Fibroblast of skin of back (primary cell): ENCODE measurements at places on chromosomes 16 and 17.

- peak; percentile 83 for DNase-seq
These were observed 5.6 kb downstream of the ZNF598 start for GRCh38 chr16:2003827-2004641.

DNA sequence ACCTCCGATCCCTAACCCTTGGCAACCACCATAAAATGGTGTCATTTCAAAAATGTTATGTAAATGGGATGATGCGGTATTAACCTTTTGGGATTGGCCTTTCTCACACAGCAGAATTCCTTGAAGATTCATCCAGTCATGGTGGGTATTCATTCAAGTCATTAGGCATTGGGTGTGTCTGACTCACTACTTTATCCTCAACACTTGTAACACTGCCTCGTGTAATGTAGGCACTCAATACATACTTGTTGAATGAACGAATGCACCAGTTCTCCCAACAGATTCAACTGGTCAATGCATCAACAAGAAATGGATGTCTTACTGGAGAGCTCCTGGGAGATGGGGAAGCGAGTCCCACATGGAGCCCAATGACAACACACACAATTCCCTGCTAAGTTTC is 21.8 kb upstream of the GAN start:
- DNase-seq, result no peak

- no peak for DNase-seq
These were observed 6.3 kb downstream of the KRT24 start for GRCh38 chr17:40697297-40697696.

- no peak for DNase-seq
These were observed 131.9 kb downstream of the MSI2 start for GRCh38 chr17:57388131-57388725.

DNA sequence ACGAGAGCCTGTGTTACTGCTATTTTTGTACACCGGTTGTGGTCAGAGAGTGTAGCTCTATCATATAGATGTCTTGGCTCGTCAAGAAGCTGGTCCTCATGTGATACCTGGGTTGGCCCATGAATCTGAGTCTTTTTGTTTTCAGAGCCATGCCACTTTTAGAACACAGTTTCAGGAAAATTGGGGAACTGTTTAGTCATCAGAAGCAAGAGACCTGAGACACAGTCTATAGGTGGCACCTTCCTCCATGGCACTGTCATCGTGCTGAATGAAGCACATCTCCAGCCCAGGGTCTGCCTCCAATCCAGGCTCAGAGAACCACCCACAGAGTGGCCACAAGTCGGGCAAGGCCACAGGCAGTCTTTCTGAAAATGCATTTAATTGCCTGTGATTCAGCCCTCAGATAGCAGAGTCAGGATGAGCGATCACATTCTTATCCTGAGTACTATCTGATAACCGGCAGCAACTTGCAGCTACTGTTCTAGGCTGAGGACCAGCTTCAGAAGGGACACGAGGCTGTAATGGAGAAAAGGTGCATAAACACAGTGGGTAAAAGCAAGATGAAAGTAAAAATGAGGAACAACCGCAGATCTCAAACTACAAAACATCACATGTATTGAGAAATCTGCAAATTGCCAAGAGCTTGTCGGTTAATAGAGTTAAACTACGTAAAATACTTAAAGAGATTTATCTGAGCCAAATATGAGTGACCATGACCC is 14.2 kb upstream of the HAPSTR1 start:
- DNase-seq, result peak; percentile 91

GRCh38 chr16:49195237-49195548 is 86.4 kb downstream of the CBLN1 start:
- DNase-seq, result no peak

DNA sequence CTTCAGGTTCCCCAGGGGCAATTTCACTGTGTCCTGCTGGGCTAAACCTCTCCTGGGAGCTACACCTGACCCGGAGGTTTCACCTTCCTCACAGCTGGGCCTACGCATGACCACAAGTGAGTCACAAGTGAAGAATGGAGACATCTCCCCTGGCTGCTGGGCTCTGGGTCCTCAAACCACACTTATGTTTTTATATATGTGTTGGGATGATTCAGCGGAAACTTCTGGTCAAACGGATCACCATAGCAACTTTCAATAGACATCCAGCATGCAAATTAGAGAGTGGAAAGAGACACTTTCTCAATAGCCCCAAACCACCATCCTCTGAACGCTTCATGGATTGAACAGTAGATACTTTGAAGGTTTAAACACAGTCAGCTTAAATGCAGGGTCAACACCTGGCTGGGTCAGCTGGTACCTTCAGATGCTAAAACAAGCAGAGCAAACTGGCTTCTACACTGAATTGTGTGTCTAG is 28.0 kb upstream of the MAF start:
- peak; percentile 86 for DNase-seq

DNA sequence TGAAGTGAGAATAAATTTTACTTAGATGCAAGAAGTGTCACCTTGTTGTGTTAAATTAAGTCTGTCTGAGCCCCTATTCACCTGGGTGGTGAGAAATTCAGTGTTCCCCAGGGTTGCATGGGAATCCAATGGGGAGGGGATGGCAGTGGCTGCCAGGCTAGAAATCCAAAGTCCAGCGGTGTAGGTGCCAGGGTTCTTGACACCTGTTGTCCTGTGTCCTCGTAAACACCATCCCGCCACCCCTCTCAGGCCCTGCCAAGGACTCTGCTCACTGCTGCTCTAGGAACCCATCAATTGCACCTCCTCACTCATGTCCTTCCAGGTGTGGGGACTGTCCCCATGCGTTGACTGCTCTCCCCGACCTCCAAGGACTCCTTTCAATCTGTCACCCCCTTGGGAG is 58.9 kb downstream of the CACNG5 start:
- no peak for DNase-seq

DNA sequence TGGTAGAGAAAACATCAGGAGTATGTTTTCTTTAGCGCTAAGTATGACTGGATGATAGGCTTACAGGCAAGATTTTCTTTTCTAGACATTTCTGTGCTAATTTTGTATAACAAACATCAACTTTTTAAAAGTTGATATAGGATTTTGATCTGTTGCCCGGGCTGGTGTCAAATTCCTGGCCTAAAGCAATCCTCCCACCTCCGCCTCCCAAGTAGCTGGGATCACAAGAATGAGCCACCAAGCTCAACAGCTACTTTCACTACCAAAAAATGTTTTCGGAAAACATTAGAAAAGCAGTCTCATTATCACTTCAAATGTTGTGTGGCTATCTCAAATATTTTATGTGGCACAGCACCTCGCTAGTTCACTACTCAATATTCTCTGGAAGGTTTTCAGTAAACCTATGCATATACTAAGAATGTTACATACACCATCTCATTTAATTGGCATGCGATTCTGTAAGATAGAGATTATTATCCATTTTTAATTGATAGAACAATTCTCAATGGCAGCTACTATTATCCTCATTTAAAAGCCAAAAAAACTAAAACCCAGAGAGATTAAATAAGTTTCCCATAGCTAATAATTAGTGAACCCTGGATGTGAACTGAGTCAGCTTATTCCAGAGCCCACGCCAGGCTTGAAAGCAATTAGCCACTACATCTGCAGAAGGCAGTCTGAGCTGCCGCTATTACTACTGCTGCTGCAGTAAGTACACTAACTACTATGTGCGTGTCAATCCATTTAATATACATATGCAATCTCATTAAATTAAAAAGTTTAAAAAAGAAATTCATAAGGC is 41.7 kb downstream of the CREBBP start:
- DNase-seq, result peak; percentile 33

GRCh38 chr16:88880226-88881006 is 14.0 kb upstream of the PABPN1L start:
- no peak for DNase-seq

- peak; percentile 64 for DNase-seq
These were observed 80.0 kb downstream of the USP32 start for GRCh38 chr17:60311936-60312335.

DNA sequence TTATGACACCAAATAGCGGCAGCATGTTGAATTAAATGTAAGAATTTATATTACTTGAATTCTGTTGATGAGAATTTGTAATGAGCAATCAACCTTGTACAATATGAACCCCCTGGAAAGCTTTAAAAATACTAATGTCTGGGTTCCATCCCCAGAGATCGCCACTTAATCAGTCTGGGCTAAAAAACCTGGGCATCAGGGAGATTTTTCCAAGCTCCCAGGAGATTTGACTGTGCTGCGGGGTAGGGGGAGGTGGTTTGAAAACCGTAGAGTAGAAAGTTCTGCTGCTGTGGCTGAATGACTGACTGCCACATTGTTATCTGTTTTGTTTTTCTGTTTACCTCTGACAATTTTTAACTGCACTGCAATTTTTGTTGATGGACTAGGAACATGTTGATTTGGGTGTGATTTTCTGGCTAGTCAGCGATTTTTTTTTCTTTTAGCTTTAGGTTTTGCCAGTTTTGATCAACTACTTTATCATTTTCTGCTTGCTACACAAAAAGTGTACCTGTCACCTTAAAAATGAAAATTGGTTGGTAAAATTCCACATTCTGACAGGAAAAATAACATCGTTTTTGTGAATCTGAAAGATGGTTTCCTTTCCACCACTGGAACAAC is 79.3 kb downstream of the PCTP start:
- DNase-seq, result no peak

DNA sequence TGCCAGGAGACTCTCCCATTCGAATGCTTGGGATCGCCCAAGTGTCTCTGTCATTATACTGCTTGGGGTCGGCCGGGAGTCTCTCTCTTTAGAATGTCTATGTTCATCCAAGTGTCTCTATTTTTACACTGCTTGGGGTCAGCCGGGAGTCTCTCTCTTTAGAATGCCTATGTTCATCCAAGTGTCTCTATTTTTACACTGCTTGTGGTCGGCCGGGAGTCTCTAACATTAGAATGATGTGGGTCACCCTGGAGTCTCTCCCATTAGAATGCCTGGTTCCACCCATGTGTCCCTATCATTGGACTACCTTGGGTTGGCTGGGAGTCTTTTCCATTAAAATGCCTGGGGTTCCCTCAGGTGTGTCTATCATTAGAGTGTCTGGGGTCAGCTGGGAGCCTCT is 2230.4 kb downstream of the TP53TG3F start:
- DNase-seq, result no peak

- DNase-seq, result peak; percentile 78
These were observed 1027.5 kb downstream of the CDH11 start for GRCh38 chr16:64094181-64094965.

GRCh38 chr16:70692873-70693671 is 7.2 kb upstream of the MTSS2 start:
- DNase-seq, result peak; percentile 70

- no peak for DNase-seq
These were observed 8.7 kb downstream of the DNAI2 start for GRCh38 chr17:74282587-74283370.

DNA sequence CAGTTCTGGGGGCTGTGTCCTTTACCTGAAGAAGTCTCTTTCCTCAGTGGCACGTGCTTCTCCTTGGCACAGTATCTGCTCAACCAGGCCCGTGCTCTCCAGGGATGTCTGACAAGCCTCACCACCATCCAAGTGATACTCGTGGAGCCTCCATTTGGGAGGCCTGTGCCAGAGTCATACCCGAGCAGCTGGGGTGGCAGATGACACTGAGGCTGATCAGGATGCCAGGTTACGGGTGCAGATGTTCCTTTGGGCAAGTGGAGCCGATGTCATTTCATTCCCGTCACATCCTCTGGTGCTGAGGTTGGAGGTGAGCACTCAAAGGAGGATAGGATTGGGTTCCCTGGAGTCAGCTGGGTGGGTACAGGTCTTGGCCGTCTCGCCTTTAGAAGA is 87.2 kb downstream of the KSR1 start:
- DNase-seq, result no peak

DNA sequence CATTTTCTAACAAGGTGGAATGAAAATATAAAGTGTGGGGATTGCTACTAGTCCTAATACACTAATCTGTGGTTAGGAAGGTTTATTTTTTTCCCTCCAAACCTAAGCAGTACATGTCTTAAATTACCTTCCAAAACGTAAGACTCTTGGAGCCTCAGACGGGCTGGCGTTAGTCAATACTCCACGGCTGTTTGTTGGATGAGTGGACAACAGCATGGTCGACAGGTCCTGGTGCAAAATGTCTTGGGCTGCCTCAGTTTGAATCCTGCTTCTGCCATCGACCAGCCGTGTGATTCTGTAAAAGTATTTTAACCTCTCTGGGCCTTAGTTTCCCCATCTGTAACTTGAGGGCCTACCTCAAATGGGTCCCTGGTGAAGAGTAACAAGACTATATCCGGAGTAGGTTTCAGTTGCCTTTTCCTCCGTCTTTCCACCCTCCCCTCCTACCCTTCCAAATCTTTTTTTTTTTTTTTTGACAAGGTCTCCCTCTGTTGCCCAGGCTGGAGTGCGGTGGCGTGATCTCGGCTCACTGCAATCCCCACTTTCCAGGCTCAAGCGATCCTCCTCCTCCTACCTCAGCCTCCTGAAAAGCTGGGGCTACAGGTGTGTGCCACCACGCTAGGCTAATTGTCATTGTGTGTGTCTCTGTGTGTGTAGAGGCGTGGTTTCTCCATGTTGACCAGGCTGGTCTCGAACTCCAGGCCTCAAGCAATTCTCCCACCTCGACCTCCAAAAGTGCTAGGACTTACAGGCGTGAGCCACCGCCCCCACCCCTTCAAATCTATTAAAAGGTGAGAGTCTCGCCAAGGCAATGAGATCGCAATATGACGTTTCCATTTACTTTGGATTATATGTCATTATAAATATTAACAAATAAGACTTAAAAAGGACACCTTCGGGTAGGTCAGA is 5.8 kb downstream of the SCGB1C2 start:
- no peak for DNase-seq

- no peak for DNase-seq
These were observed 65.9 kb upstream of the AMZ2 start for GRCh38 chr17:68182011-68182306.

- peak; percentile 63 for DNase-seq
These were observed 93.3 kb downstream of the MYO1D start for GRCh38 chr17:32783602-32784001.

- DNase-seq, result no peak
These were observed 197.0 kb downstream of the MRTFB start for GRCh38 chr16:14268073-14268472.

DNA sequence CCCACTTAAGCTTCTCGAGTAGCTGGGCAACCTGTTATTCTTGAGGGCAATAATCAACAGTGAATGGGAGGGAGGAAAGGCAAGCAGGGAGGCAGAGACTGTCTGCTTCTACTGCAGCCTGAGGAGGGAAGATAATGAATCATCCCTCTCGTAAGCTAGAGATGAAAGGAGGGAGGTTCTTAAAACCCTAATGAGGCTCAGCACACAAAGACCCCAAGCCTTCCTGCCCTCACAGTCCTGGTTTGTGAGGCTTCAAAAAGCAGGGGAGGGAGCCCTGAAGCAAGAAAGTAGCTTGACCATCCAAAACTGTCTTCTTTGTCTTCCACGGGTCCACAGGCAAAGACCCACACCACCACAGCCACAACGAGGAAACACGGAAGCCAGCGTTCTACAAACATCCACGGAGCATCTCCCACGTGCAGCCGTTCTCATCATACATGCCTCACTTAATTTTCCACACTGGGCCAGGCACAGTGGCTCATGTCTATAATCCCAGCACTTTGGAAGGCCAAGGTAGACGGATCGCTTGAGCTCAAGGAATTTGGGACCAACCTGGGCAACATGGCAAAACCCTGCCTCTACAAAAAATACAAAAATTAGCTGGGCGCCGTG is 1.8 kb downstream of the PIK3R5 start:
- no peak for DNase-seq
